Muscle of back (tissue), 13 donors: ENCODE measurements at places on chromosomes 5 and 9.

- no peak for DNase-seq
These were observed 520 bp downstream of the CCIN start for GRCh38 chr9:36169708-36170107.

DNA sequence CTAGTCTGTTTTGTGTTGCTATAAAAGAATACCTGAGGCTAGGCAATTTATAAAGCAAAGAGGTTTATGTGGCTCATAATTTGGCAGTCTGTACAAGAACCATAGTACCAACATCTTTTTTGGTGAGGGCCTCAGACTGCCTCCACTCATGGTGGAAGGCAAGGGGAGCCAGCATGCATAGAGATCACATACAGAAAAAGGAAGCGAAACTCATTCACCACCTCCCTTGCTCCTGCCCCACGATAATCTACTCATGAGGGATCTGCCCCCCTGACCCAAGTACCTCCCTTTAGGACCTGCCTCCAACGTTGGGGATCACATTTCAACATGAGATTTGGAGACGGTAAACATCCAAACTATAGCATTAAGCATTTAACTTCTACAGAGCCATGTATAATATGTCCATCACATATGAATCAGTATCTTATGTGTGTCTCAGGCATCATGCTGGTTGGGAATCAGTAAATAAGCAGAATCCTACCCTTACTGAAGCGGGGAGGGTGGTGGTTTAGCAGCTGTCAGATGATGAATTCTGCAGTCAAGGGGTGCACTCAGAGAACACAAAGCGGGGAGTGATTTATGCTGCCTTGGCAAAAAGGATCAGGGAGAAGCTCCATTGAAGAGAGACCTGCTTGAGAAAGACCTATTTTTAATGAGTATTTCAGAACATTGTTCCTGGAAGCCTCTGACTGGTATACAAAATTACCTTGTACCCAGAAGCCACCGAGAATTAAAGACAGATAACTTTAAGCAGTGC, 34.8 kb downstream of the HMGXB3 start:
- no peak for DNase-seq

- DNase-seq, result no peak
These were observed 211.6 kb downstream of the ERCC6L2 start for GRCh38 chr9:96086936-96087571.

GRCh38 chr5:143434261-143435209, 31.0 kb upstream of the NR3C1 start:
- DNase-seq, result peak; percentile 23

- no peak for DNase-seq
These were observed 680.0 kb downstream of the BRINP1 start for GRCh38 chr9:118689280-118689679.

DNA sequence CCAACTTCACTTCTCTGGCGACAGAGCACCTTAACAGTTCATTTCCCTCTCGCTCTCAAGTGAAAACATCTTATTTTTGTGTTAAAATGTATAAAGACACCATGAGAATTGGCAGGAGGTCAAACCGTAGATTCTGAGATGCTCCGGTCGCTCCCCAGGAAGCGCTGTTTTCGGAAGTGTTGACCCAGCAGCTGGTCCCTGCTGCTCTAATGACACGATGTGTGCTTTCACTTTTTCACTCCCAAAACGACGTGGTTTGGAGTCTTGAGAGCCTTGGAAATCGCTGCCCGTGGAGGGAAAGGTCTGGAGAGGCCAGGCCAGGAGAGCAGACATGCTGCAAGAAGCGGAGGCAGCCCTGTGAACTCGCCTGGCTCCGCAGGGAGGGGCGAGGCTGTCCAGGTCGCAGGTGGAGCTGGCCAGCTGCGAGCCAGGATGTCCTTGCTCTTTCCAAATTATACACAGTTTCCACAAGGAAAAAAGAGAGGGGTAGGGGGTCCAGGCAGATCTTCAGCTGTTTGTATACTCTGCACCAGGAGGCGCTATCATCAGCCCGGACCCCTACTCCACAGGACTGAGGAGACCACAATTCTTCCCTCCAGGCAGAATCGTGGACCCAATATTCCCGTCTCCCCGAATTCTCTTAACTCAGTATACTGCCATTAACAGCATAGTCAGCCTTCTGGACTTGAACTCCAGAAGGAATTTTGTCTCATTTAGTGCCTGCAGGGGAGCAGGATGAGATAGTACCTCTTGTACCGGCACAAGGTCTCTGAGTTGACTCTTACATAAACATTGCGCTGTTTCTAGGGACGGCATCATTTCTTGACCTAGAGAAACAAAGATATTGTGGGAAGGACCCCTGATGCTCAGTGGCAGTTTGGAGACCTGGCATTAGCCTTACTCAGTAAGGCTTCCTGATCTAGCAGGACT, 248.6 kb upstream of the ANKRD55 start:
- DNase-seq, result peak; percentile 80

DNA sequence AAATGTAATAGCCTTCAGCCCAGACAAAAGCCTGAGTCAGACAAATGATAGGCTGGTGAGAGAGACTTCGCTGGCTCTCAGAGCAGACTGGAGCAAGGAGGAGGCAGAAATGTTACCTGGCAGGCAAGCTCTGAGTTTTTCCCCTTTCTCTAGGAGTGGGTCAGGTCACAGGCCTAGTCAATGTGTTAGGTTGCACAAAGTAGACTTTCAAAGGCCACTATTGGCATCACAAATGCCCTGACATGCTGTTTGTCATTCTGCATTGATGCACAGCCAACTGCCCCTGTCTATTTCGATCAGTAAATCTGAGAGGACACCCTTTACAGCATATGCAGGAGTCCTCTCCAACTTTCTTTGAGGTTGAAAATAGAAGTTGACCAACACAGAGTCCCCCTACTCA, 15.5 kb upstream of the C1QTNF3 start:
- DNase-seq, result no peak

GRCh38 chr5:158212237-158212636, 353.3 kb upstream of the CLINT1 start:
- no peak for DNase-seq

- DNase-seq, result no peak
These were observed 86.6 kb downstream of the EHMT1 start for GRCh38 chr9:137705443-137705863.

DNA sequence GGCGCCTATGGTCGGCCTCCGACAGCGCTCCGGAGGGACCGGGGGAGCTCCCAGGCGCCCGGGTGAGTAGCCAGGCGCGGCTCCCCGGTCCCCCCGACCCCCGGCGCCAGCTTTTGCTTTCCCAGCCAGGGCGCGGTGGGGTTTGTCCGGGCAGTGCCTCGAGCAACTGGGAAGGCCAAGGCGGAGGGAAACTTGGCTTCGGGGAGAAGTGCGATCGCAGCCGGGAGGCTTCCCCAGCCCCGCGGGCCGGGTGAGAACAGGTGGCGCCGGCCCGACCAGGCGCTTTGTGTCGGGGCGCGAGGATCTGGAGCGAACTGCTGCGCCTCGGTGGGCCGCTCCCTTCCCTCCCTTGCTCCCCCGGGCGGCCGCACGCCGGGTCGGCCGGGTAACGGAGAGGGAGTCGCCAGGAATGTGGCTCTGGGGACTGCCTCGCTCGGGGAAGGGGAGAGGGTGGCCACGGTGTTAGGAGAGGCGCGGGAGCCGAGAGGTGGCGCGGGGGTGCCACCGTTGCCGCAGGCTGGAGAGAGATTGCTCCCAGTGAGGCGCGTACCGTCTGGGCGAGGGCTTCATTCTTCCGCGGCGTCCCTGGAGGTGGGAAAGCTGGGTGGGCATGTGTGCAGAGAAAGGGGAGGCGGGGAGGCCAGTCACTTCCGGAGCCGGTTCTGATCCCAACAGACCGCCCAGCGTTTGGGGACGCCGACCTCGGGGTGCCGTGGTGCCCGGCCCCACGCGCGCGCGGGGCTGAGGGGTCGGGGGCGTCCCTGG, 561 bp downstream of the DAPK1 start:
- DNase-seq, result peak; percentile 82

DNA sequence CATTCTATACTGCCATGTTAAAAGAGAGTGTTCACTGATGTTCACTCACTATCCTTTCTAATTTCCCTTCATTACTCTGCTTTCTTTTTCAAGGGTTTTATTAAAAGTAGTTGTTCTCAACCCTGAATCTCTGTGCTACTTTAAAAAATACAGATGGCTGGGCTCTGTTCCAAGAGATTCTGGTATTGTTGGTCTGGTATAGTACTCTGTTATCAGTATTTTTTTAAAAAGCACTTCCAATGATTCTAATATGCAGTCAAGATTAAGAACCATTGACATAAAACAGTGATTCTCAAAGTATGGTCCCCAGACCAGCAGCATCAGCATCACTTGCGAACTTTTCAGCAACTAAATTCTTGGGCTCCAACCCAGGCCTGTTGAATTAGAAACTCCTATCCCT, 77.0 kb upstream of the STARD4 start:
- DNase-seq, result no peak

DNA sequence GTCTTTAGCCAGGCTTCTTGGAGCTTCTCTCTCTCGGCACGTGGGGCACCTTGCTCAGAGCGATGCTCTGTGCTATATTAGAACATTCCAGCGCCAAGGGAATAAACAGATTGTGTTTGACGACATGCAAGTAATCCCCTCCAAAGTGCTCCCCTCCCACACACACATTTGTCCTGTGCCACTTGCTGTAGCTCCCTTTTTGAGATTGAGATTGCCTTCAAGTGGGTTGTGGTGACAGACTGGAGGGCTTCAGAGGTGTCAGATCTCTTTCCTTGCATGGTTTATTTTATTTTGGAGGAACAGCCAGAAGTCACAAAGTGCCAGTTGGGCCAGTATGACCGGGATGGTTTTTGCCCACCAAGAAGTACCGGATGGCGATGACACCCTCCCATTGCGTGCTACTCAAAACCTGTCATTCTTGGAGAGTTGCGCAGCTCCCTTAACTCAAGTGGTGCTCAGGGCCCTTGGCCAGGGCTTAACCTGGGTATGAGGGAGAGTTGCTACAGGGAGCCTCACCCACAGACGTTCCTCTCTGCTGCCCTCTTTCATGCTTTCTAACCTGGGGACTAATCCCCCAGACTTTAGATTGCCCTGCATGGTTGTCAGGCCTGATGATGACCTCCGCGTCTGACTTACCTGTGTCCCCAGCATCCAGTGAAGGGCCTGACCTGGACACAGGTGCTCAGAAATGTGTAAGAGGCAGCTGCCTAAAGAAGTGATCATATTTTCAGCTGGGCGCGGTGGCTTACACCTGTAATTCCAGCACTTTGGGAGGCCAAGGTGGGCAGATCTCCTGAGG, 18.8 kb upstream of the RPL26L1 start:
- DNase-seq, result no peak

- peak; percentile 26 for DNase-seq
These were observed 129.5 kb downstream of the RGS3 start for GRCh38 chr9:113592876-113593575.

DNA sequence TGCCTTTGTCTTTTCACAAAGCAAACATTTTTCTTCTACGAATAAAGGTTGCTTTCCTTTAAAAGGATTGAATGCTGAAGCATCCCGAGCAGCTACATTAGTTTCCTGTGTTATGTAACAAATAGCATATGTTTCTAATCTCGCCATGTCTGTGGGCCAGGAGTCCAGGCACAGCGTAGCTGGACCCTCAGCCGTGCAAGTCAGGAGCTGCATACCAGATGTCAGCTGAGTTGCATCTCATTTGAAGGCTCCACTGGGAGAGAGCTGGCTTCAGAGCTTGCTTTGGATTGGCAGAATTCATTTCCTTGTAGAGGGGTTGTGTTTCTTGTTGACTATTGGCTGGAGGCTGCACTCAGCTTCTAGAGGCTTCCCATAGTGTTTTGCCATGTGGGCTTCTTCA, 16.0 kb upstream of the GOLPH3 start:
- peak; percentile 91 for DNase-seq

DNA sequence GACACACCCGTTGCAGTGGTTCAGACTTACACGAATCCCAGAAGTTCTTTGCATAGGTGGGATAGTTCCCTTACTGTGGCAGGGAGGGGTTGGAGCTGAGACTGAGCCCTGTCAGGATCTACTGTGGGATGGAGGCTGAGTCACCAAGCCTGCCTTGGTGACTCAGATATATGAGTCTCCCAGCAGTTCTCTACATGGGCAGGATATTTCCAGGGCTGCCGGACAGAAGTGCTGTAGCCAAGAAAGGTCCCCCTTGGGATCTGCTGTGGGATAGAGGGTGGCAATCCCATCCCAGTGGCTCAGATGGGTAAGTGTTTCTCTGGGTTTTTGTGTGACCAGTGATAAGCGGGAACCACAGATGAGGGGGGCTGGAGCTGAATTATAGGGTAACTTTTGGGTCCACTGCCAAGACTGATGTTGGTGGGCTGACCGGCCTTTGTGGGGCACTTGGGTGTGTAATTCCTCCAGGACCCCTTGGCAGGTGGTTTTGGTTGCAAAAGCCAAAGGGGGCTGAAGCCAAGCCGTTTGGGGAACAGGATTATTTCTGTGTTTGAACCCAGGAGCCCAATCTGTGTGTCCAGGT, 18.7 kb downstream of the XRCC4 start:
- no peak for DNase-seq

GRCh38 chr9:21413624-21414023, 4.7 kb downstream of the IFNA8 start:
- DNase-seq, result no peak

GRCh38 chr5:139971202-139971725, 71.8 kb downstream of the NRG2 start:
- DNase-seq, result no peak
